ENCODE measurements at places on chromosomes 4 and X. TPM values are rescaled to one million over a fixed set of nuclear protein-coding genes. Genes with fewer than 3 reads are reported as not detected.
A peak's percentile ranks its signal among the peaks of the same experiment; 100 is the strongest.

PDLIM5 gene
- total RNA-seq: 236 TPM

SH2D1A gene
- total RNA-seq: not detected

IL1RAPL1 gene
- total RNA-seq: not detected

NSUN7 gene
- not detected for total RNA-seq

MGARP gene
- total RNA-seq: 22.8 TPM

GRID2 gene
- total RNA-seq: not detected

MAGEA9B gene
- not detected for total RNA-seq

SMIM10 gene
- 5.3 TPM for total RNA-seq

PF4V1 gene
- not detected for total RNA-seq

DNA sequence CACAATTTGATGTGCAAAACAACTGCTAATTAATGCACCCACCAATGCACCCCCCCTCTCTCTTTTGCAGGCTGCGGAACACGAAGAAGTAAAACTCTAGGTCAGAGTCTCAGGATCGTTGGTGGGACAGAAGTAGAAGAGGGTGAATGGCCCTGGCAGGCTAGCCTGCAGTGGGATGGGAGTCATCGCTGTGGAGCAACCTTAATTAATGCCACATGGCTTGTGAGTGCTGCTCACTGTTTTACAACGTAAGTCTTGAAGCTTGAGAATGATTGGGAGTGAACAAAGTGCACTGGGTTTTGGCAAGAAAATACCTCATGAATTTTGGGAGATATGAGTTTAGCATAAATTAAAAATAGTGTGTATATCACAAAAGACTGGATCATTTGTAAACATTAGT, 28.9 kb downstream of the TMPRSS11E start:
- DNase-seq: peak; percentile 29
- no peaks in the 10 kb centered on the region for H3K4me1 ChIP-seq
- no peak overlapping the region for H3K4me3 ChIP-seq
- H3K27ac ChIP-seq: no peak overlapping the region

- no peaks in the 10 kb centered on the region for H3K27me3 ChIP-seq
- H3K4me3 ChIP-seq: no peak overlapping the region
- H3K36me3 ChIP-seq: no peaks in the 10 kb centered on the region
- DNase-seq: no peak
- H3K27ac ChIP-seq: no peak overlapping the region
Measured at GRCh38 chr4:115491686-115492085, 378.3 kb upstream of the NDST4 start.

DNA sequence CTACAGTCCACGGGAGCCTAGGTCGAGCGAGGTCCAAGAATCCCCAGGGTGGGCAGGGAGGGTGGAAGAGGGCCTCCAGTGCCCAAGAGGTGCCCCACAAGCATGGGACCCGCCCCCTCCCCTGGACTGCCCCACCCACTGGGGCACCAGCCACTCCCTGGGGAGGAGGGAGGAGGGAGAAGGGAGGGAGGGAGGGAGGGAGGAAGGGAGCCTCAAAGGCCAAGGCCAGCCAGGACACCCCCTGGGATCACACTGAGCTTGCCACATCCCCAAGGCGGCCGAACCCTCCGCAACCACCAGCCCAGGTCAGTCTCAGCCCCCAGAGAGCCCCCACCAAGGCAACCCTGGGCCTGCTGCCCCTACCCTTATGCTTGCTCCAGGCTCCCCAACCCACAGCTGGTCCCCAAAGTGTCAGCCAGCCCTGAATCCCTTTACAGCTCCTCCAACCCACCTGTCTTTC, at the start of gene GATA1:
GATA1 (plus strand) TSS at position 250 of the 460 bp plus-strand sequence. CDS start 4,520 bp downstream, outside the sequence.
- peaks cover 19% of the 10 kb centered on the region for H3K27me3 ChIP-seq
- H3K36me3 ChIP-seq: no peaks in the 10 kb centered on the region
- H3K4me1 ChIP-seq: no peaks in the 10 kb centered on the region
- H3K4me3 ChIP-seq: no peak within 1 kb of the TSS
- no peak for DNase-seq

DNA sequence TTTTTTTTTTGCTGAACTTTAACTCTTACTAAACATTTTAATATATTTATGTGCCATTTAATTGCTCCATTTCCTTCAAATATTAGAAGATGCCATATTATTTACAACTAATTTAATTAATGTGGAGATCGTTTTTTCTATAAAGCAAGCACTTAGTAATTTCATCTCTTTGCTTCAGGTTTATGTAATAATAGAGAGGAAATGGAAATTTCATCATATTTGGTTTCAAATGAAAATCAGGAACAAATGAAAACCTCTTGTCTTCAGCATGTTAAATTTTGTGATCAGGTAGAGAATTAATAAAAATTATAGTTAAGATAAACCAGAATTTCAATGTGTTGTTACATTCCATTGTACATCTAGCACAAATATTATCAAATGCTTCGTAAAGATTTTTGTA, 120.1 kb downstream of the SYNPO2 start:
- H3K27me3 ChIP-seq: peaks cover 1% of the 10 kb centered on the region
- H3K4me3 ChIP-seq: no peak overlapping the region
- H3K27ac ChIP-seq: no peak overlapping the region
- peaks cover under 1% of the 10 kb centered on the region for H3K4me1 ChIP-seq
- no peak for DNase-seq

DNA sequence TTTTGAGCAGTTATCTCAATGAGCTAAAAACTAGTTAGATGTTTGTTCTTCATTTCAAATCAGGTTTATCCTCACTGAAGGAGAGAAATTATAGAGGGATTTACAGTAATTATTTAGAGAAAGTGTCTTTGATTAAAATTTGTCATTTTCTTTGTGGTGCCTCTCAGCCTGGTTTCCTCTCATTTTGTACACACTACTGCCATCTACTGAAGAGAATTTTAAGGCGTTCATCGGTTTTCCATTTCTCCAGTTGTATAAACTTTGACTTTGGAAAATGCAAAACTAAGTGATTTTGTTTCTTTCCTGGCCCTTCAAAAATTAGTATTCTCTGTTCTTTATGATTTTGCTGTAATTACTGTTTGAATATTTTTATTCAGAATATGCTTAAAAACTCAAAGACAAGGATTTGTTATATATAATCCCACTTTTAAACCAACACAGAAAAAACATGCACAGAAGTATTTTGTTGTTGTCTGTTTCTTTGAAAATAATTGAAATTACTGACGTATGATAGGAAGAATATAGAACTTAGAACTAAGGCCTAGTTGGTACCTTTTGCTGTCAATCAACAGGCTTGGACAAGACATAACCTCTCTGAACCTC, 34.4 kb upstream of the ANXA3 start:
- no peak overlapping the region for H3K27ac ChIP-seq
- H3K4me3 ChIP-seq: no peak overlapping the region
- DNase-seq: peak; percentile 43
- peaks cover 33% of the 10 kb centered on the region for H3K4me1 ChIP-seq
- H3K36me3 ChIP-seq: no peaks in the 10 kb centered on the region
- no peaks in the 10 kb centered on the region for H3K27me3 ChIP-seq

GRCh38 chr4:14259936-14260335, 632.4 kb upstream of the BOD1L1 start:
- no peaks in the 10 kb centered on the region for H3K4me1 ChIP-seq
- H3K4me3 ChIP-seq: no peak overlapping the region
- H3K27me3 ChIP-seq: peaks cover 8% of the 10 kb centered on the region
- no peak overlapping the region for H3K27ac ChIP-seq

DNA sequence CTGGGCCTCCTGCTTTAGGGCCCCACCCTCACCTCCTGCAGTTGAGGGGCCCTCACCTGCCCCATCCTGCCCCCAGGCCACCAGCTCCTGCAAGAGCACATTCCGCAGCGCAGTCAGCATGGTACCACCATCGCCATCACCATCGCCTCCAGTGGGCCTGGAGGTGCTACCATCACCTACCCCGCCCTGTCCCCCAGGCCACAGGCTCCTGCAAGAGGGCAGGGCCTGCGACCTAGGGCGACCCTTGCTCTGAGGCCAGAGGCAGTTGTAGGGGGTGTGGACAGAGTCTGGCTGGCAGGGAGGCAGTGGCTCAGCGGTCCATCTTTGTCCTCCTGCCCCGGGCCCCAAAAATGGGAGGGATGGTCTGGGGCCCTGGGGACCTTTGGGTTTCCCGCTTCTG, 3.9 kb upstream of the HAUS7 start:
- no peaks in the 10 kb centered on the region for H3K36me3 ChIP-seq
- no peak for DNase-seq
- no peak overlapping the region for H3K4me3 ChIP-seq

GRCh38 chrX:41275661-41276609, 58.0 kb upstream of the DDX3X start:
- H3K4me3 ChIP-seq: peak overlapping the region; percentile 80
- peaks cover 18% of the 10 kb centered on the region for H3K4me1 ChIP-seq
- H3K36me3 ChIP-seq: no peaks in the 10 kb centered on the region
- H3K27me3 ChIP-seq: peaks cover 1% of the 10 kb centered on the region
- DNase-seq: peak; percentile 43

DNA sequence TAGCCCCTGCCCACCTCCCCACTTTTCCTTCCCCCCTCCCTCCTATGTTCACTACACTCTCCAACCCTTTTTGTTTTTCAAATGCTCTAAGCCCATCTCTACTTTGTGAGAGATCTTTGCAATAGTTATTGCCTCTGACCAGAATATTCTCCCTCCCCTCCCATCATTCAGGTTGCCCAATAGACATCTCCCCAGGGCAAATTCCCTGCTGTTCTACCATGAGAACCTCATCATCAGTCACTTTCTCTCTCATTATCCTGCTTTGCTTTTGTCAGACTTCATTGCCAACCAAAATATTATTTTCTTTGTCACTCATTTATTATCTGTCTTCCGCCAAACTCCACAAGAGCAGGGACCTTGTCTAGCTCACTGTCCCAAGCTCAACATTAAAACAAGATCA, 268.2 kb upstream of the PPARGC1A start:
- no peaks in the 10 kb centered on the region for H3K27me3 ChIP-seq
- H3K36me3 ChIP-seq: no peaks in the 10 kb centered on the region
- H3K4me3 ChIP-seq: no peak overlapping the region
- no peaks in the 10 kb centered on the region for H3K4me1 ChIP-seq
- no peak overlapping the region for H3K27ac ChIP-seq
- no peak for DNase-seq

- no peaks in the 10 kb centered on the region for H3K27me3 ChIP-seq
- DNase-seq: no peak
- peaks cover 33% of the 10 kb centered on the region for H3K4me1 ChIP-seq
Measured at GRCh38 chrX:12984603-12985319, 9.9 kb downstream of the TMSB4X start.
